SJCRH30 (cell line): ENCODE measurements at places on chromosomes 11 and 22. TPM values are rescaled to one million over a fixed set of nuclear protein-coding genes. Genes with fewer than 3 reads are reported as not detected.

DNA sequence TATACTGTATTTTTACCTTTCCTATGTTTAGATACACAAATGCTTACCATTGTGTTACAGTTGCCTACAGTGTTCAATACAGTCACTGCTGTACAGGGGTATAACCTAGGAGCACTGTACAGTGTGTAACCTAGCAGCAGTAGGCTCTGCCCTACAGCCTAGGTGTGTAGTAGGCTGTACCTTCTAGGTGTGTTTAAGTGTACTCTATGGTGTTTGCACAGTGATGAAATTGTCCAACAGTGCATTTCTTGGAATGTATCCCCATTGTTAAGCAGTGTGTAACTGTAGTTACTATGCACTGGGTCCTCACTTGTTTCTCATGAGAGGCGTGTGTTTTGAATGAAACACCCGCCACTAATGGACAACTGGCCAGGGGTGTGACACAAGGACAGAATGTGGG lies 269.0 kb downstream of the OPCML start:
- no peak overlapping the region for H3K27ac ChIP-seq
- no peaks in the 10 kb centered on the region for H3K4me1 ChIP-seq
- no peaks in the 10 kb centered on the region for H3K36me3 ChIP-seq
- DNase-seq, result no peak
- no peak overlapping the region for H3K4me3 ChIP-seq

- H3K4me1 ChIP-seq, result no peaks in the 10 kb centered on the region
- no peak for DNase-seq
- no peak overlapping the region for H3K27ac ChIP-seq
- no peak overlapping the region for H3K4me3 ChIP-seq
- H3K36me3 ChIP-seq, result no peaks in the 10 kb centered on the region
These were observed 28.8 kb downstream of the TOB2 start for GRCh38 chr22:41417622-41418390.

DNA sequence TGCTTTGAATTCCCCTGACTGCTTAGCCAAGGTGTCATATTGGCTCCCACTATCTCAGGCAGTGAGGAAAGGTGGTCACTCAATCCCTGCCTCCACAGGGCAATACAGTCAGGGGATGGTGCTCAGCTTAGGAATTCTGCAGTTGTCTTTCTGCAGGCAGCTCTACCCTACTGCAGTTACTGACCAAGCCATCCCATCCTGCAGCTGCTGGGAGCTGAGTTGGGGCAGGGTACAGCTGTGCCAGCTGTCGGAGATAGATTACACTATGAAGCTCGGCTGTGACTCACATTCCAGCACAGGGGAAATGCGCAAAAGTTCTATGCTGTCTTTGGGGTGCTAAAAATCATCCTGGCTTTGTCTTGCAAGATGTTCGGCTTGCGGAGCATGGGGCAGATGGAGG lies 4.4 kb upstream of the DAGLA start:
- peaks cover 18% of the 10 kb centered on the region for H3K4me1 ChIP-seq
- H3K27me3 ChIP-seq, result no peaks in the 10 kb centered on the region
- DNase-seq, result peak; percentile 87
- H3K36me3 ChIP-seq, result no peaks in the 10 kb centered on the region
- peak overlapping the region; percentile 18; the same call in 1 of the 2 replicates for H3K27ac ChIP-seq

DNA sequence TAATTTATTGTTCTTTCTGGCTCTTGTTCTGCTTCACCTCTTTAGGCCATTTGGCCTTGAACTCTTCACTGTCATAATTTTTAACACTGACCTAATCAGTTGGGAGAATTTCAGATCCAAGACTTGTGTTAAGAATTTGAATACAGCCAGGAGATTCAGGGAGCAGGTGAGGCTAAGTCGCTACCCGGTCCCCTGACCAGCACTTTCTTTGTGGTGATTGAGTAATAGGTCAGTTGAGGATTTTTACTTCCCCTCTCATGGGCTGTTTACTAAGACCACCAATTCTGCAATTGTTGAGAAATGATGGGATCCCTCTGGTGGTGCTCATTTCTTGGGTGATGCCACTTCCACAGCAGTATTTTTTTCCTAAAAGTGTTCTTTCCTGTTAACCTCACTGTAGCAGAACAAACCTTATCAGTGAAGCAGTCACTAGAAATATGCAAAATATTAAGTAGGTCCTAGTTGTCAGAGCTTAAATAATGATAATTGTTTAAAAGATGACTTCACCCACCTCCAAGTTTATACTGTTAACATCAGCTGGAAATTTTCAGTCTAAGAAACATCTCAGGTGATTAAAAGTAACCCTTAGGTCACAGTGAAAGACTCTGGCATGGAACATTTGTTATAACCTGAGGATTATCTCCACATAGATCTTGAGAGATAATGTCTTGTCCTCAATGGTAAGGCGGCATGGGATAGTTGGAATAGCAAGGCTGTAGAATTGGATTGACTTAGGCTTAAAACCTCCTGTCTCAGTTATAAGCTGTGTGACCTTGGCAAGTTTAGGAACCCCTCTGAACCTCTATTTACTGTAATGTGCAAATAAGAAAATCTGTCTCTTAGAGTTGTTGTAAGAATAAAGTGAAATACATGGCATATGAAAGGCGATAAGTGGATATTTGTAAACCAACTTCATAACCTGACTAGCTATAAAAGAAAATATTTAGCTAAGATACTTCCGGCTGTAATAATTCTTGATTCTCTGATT lies 41.3 kb downstream of the POLD3 start:
- DNase-seq, result no peak
- H3K4me1 ChIP-seq, result no peaks in the 10 kb centered on the region
- H3K27ac ChIP-seq, result no peak overlapping the region
- H3K27me3 ChIP-seq, result no peaks in the 10 kb centered on the region
- no peak overlapping the region for H3K4me3 ChIP-seq

- H3K4me1 ChIP-seq, result no peaks in the 10 kb centered on the region
- H3K4me3 ChIP-seq, result no peak overlapping the region
- no peaks in the 10 kb centered on the region for H3K36me3 ChIP-seq
- no peak for DNase-seq
- H3K27ac ChIP-seq, result no peak overlapping the region
These were observed 132.1 kb upstream of the PAX6 start for GRCh38 chr11:31943056-31943780.

- no peaks in the 10 kb centered on the region for H3K27me3 ChIP-seq
- H3K27ac ChIP-seq, result no peak overlapping the region
- DNase-seq, result no peak
- H3K36me3 ChIP-seq, result no peaks in the 10 kb centered on the region
- no peaks in the 10 kb centered on the region for H3K4me1 ChIP-seq
These were observed 48.6 kb downstream of the SYT9 start for GRCh38 chr11:7300281-7300680.

GRCh38 chr11:9367551-9367950 lies 16.9 kb upstream of the IPO7 start:
- H3K4me3 ChIP-seq, result no peak overlapping the region
- H3K36me3 ChIP-seq, result no peaks in the 10 kb centered on the region
- H3K27ac ChIP-seq, result no peak overlapping the region
- H3K4me1 ChIP-seq, result peaks cover 5% of the 10 kb centered on the region; the same call in 1 of the 2 replicates
- DNase-seq, result no peak

- H3K4me3 ChIP-seq, result no peak overlapping the region
- DNase-seq, result no peak
- H3K27me3 ChIP-seq, result no peaks in the 10 kb centered on the region
- no peaks in the 10 kb centered on the region; the same call in 1 of the 2 replicates for H3K4me1 ChIP-seq
- no peak overlapping the region for H3K27ac ChIP-seq
- H3K36me3 ChIP-seq, result no peaks in the 10 kb centered on the region; the same call in 1 of the 2 replicates
These were observed 23.8 kb downstream of the MYBPC3 start for GRCh38 chr11:47328449-47329390.

- H3K27me3 ChIP-seq, result no peaks in the 10 kb centered on the region
- no peak overlapping the region for H3K4me3 ChIP-seq
- peaks cover 13% of the 10 kb centered on the region for H3K36me3 ChIP-seq
- no peak overlapping the region for H3K27ac ChIP-seq
- DNase-seq, result no peak
These were observed 12.4 kb upstream of the SERPIND1 start for GRCh38 chr22:20761536-20761935.

DNA sequence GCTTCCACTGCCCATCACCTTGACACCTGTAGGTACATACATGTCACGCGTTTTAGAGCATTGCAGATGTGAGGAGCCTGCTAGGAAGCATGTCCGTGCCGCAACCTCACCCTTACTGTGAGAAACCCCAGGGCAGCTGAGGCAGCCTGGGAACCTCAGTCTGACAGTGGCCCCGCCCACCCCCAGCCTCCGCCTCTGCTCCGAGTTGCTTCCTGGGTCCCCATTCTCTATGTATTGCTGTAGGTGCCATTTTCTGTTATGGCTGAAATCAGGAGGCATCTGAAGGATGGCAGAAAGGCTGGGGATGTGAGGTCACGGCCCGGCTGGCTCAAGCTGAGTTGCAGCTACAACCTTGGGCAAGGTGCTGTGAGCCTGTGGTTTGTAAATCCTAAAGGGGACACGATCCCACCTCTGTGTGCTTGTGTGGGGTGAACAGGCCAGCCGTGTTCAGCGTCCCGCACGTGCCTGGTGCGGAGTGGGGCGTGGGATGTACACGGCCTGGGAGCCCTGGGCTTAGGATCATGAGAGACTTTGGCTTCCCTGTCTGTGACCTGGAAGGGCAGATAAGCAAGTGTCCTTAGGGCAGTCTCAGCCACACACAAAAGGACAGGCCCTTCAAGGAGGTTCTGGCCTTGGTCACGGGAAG lies 102.7 kb downstream of the PHF21B start:
- no peak overlapping the region for H3K27ac ChIP-seq
- H3K27me3 ChIP-seq, result no peaks in the 10 kb centered on the region
- no peaks in the 10 kb centered on the region for H3K36me3 ChIP-seq
- H3K4me1 ChIP-seq, result no peaks in the 10 kb centered on the region

Gene NPTXR
- 0.08 and 0.10 TPM in 2 replicates for total RNA-seq

Gene EIF3L
- total RNA-seq, result 647 and 707 TPM in 2 replicates

Gene PIH1D2
- 0.99 and 1.4 TPM in 2 replicates for total RNA-seq

Gene TSPAN32
- 0.57 TPM in 1 of 2 replicates, not detected in the other for total RNA-seq

Gene DEUP1
- not detected in 2 replicates for total RNA-seq

Gene KRTAP5-1
- total RNA-seq, result not detected in 2 replicates

Gene TMEM86A
- 5.4 and 5.8 TPM in 2 replicates for total RNA-seq
